ENCODE measurements at places on chromosomes 1 and 21.

GRCh38 chr1:42784946-42785693, at the start of gene TMEM269:
TSS of gene TMEM269 (plus strand) at chr1:42784991. CDS start at chr1:42789894, 4,903 bp downstream.
- peaks cover 11% of the 10 kb centered on the region for H3K4me1 ChIP-seq
- peak within 1 kb of the TSS; percentile 78 for H3K4me3 ChIP-seq
- peaks cover 23% of the 10 kb centered on the region for H3K36me3 ChIP-seq
- H3K27me3 ChIP-seq: peaks cover 5% of the 10 kb centered on the region
- H3K27ac ChIP-seq: peak within 1 kb of the TSS; percentile 9
- no peak for DNase-seq

- no peaks in the 10 kb centered on the region for H3K4me1 ChIP-seq
- H3K27me3 ChIP-seq: peaks cover 2% of the 10 kb centered on the region
- no peaks in the 10 kb centered on the region for H3K36me3 ChIP-seq
- DNase-seq: no peak
- no peak overlapping the region for H3K4me3 ChIP-seq
Observed at GRCh38 chr21:32457360-32457840, 44.9 kb downstream of the EVA1C start.

GRCh38 chr1:234760303-234760723, 150.3 kb upstream of the IRF2BP2 start:
- H3K36me3 ChIP-seq: no peaks in the 10 kb centered on the region
- H3K27me3 ChIP-seq: peaks cover 2% of the 10 kb centered on the region
- no peak for DNase-seq

GRCh38 chr1:101974599-101975274, 22.0 kb downstream of the OLFM3 start:
- no peak for DNase-seq
- no peaks in the 10 kb centered on the region for H3K4me1 ChIP-seq
- H3K27me3 ChIP-seq: no peaks in the 10 kb centered on the region
- no peaks in the 10 kb centered on the region for H3K36me3 ChIP-seq

DNA sequence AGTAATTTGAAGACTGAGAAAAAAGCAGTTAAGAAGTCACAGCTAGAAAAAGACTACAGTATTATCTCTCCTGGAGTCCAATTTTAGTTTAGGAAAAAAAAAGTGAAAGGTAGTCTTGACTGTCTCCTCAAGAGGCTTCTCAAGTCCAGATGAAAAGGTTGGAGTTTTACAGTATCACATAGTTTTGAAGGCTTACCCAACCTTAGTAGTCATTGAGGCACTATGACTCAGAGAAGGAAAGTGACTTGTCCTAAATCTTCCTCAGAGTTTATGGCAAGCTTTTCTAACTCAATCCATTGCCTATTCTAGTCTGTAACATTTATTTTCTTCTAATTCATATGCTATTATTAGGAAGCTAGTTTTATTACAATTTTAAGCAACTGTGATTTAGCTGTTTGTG, 174.9 kb downstream of the DPYD start:
- H3K27ac ChIP-seq: no peak overlapping the region
- H3K4me3 ChIP-seq: no peak overlapping the region
- no peak for DNase-seq
- no peaks in the 10 kb centered on the region for H3K27me3 ChIP-seq

DNA sequence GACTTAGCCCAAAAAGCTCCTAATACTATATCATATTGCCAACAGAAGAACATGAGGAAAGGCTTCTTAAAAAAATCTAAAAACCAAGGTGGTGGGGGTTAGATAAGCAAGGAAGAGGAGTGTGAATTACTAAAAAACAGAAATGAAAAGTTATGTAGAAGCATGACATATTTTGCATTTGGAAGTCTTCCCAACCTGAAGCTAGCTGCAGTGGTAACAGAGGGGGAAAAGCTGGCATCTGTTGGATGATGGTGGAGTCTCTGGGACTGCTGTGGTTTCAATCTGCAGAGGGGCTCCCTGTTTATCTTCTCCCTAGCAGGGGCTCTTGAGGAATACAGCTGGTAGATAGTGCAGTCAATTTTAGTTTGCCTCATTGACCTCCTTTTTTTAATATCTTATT, 249.2 kb upstream of the KIAA0040 start:
- no peak for DNase-seq
- H3K27me3 ChIP-seq: peaks cover 2% of the 10 kb centered on the region
- no peak overlapping the region for H3K27ac ChIP-seq
- H3K36me3 ChIP-seq: no peaks in the 10 kb centered on the region

- H3K27ac ChIP-seq: no peak overlapping the region
- H3K4me3 ChIP-seq: peak overlapping the region; percentile 15
- H3K27me3 ChIP-seq: no peaks in the 10 kb centered on the region
- peaks cover 27% of the 10 kb centered on the region for H3K36me3 ChIP-seq
Observed at GRCh38 chr1:113756461-113756860, 2.8 kb downstream of the PHTF1 start.

DNA sequence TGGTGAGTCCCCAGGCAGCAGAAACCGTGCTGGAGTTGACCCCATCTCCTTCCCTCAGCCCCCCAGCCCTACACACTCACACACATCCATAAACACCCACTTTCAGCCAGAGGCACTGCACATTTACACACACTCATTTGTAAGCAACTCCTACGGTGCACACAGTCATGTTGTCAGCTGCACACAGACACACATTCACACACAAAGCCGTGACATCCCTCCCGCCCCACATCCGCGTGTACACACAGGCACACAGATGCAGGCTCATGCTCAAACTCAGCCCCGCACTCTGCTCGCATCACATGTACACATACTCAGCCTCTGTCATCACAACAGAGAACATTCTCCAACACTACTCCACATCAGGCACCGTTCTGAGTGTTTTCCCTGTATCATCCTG, 47.6 kb downstream of the LACTBL1 start:
- no peaks in the 10 kb centered on the region for H3K4me1 ChIP-seq
- H3K36me3 ChIP-seq: no peaks in the 10 kb centered on the region
- DNase-seq: no peak

GRCh38 chr1:90133133-90133532, 138.2 kb downstream of the ZNF326 start:
- H3K27me3 ChIP-seq: peaks cover 11% of the 10 kb centered on the region
- H3K4me3 ChIP-seq: no peak overlapping the region
- no peak overlapping the region for H3K27ac ChIP-seq
- no peaks in the 10 kb centered on the region for H3K4me1 ChIP-seq

DNA sequence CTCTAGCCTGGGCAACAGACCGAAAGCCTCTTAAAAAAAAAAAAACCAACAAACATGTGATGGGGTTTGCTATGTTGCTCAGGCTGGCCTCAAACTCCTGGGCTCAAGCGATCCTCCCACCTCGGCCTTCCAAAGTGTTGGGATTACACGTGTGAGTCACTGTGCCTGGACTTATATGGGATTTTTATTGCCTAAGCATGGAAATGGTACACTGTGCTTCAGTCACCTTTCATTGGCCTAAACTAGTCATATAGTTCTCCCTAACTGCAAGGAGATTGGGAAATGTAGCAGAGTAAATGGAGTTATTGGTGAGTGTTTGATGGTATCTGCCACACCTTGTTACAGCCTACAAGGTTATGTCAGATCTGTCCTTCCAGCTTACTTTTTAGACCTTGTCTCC, 17.2 kb upstream of the MEF2D start:
- H3K4me1 ChIP-seq: no peaks in the 10 kb centered on the region
- DNase-seq: no peak
- no peak overlapping the region for H3K4me3 ChIP-seq
- no peak overlapping the region for H3K27ac ChIP-seq
- no peaks in the 10 kb centered on the region for H3K36me3 ChIP-seq

DNA sequence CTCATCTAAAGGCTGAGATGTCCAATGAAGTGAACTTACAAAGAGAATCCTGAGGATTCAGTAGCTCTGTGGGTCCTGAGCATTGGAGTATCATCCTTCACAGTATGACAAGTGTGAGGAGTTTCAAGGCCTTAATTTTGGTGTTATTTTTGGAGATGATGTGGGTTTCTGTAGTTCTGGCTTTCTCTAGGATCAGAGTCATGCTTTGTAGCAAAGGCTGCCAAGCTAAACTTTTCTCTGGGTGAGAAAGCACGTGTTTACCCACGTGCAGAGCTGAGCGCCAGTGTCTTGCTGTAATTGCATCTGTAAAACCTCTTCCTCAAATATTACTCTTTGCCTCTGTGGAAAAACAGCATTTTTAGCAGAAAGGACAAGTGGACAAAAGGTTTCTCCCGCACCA, 387.8 kb upstream of the LYPLAL1 start:
- DNase-seq: no peak
- H3K27ac ChIP-seq: no peak overlapping the region
- H3K36me3 ChIP-seq: no peaks in the 10 kb centered on the region
- no peaks in the 10 kb centered on the region for H3K4me1 ChIP-seq
- no peak overlapping the region for H3K4me3 ChIP-seq

DNA sequence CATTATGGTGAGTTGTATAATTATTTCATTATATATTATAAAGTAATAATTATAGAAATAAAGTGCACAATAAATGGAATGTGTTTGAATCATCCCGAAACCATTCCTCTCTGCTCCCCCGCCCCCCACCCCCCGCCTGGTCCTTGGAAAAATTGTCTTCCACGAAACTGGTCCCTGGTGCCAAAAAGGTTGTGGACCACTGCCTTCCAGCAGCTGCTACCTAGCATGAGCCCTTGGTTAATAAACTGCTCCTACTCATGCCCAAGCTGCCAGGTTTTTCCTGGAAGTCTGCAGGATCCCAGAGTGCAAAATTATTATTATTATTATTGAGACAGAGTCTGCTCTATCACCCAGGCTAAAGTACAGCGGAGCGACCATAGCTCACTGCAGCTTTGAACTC, 6.8 kb upstream of the IFNGR2 start:
- H3K4me1 ChIP-seq: peaks cover 64% of the 10 kb centered on the region
- H3K27me3 ChIP-seq: no peaks in the 10 kb centered on the region
- no peak for DNase-seq
- H3K36me3 ChIP-seq: no peaks in the 10 kb centered on the region
- H3K27ac ChIP-seq: no peak overlapping the region
- H3K4me3 ChIP-seq: no peak overlapping the region

GRCh38 chr1:170749959-170750358, 86.0 kb downstream of the PRRX1 start:
- H3K27ac ChIP-seq: no peak overlapping the region
- no peak for DNase-seq
- no peaks in the 10 kb centered on the region for H3K4me1 ChIP-seq

DNA sequence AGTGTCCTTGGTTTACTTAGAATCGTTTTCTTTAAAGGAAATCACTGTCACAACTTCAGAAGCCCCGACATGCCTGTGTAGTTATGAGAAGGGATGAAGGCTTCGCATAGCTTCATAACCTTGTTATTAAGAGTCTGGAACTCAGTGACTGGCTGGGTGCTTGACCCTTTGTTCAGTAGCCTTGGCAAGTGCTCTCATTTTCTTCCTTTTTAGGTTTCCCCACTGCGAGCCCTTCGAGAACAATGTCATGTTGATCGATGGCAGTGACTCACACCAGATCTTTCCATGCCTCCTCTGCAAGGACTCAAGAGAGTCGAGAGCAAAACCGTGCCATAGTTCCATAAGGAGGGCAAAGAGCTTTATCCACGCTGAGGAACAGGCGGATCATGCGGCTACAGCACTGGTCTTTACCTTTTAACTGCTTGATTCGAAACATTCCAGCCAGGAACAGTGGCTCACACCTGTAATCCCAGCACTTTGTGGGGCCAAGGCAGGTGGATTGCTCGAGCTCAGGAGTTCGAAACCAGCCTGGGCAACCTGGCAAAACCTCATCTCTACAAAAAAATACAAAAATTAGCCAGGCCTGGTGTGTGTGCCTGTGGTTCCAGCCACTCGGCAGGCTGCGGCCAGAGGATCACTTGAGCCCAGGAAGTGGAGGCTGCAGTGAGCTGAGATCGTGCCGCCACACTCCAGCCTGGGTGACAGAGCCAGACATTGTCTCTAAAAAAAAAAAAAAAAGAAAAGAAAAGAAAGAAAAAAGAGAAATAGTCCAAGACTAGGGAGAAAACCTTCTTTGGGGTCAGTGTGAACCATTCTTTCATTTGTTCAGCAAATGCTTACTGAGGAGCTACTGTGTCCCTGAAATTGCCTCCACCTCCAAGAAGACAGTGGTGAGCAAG, 95.4 kb upstream of the ERRFI1 start:
- no peak overlapping the region for H3K4me3 ChIP-seq
- peaks cover 8% of the 10 kb centered on the region for H3K4me1 ChIP-seq
- no peak for DNase-seq
- no peak overlapping the region for H3K27ac ChIP-seq

GRCh38 chr1:209883341-209883971, 54.6 kb upstream of the SYT14 start:
- no peak for DNase-seq
- H3K4me3 ChIP-seq: no peak overlapping the region
- no peaks in the 10 kb centered on the region for H3K4me1 ChIP-seq
- no peaks in the 10 kb centered on the region for H3K36me3 ChIP-seq

GRCh38 chr1:45365051-45365450, 24.8 kb upstream of the MUTYH start:
- no peak for DNase-seq
- peak overlapping the region; percentile 75 for H3K27ac ChIP-seq
- no peak overlapping the region for H3K4me3 ChIP-seq

- no peak overlapping the region for H3K4me3 ChIP-seq
- no peaks in the 10 kb centered on the region for H3K27me3 ChIP-seq
- no peak overlapping the region for H3K27ac ChIP-seq
- H3K36me3 ChIP-seq: no peaks in the 10 kb centered on the region
Observed at GRCh38 chr21:38323721-38324531, 67.1 kb downstream of the KCNJ15 start.

DNA sequence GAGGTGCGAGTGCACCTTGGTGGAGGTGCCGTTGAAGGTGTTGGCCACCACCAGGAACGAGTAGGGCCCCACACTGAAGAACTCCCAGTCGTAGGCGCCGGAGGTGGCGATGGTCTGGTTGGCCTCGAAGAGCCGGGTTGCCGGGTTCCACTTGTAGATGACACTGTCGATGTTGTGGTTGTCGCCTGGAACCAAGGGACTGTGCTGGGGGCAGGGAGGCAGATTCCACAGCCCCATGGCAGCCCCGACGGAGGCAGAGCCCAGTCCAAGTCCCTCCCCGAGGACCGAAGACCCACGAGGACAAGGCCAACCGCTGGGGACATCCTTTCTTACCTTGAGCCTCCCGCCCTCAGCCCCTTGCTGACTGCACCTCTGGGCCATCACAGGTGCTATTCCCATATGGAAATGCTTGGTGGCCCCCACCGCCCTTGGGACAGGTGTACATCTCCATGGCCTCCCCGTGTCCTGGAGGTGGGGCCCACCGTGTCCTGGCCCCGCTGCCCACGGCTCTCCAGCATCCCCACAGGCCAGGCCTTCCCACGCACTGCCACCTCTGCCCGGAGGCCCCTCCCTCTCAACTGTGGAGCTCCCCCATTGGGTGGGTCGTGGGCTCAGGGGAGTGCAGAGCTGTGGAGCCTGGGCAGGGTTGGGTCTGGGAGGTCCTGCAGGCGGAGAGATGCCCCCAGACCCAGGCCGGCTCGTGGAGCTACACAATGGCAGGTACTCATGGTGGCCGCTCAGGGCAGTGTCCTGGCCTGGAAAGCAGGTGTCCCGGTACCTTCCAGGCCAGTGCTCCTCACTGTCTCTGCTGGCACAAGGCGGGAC, 17.9 kb downstream of the KRTAP10-1 start:
- H3K4me3 ChIP-seq: no peak overlapping the region
- peak; percentile 9 for DNase-seq
- H3K27me3 ChIP-seq: no peaks in the 10 kb centered on the region
- no peak overlapping the region for H3K27ac ChIP-seq
- no peaks in the 10 kb centered on the region for H3K4me1 ChIP-seq

GRCh38 chr1:24951337-24951736, 21.3 kb upstream of the RUNX3 start:
- no peak for DNase-seq
- H3K27me3 ChIP-seq: no peaks in the 10 kb centered on the region
- peak overlapping the region; percentile 61 for H3K27ac ChIP-seq
- H3K4me3 ChIP-seq: no peak overlapping the region

Measured in activated B cell treated with CpG ODN at 0.5 μM for 24 hours (primary cell).